Stimulated activated naive CD4-positive, alpha-beta T cell (primary cell): ENCODE measurements at places on chromosomes 1 and 21.

DNA sequence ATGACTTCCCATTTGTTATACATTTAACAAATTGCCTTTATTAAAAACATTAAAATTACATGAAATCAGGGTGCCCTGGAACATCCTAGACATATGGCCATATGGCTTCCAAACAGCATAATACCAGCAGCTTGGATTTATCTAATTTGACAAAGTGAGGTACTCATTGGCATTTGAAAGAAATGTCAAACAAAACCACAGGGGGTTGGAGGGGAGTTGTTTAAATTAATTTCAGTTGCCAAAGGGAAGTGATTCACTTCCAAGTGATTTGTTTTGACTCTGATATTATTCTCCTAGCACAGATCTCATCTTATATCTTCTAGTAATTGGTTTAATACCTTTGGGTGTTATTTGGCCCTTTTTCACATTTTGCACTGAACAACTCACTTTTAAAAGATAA is 24.5 kb upstream of the POU2F1 start:
- DNase-seq, result no peak

GRCh38 chr21:31874812-31875212 is 2.0 kb downstream of the HUNK start:
- no peak for DNase-seq

DNA sequence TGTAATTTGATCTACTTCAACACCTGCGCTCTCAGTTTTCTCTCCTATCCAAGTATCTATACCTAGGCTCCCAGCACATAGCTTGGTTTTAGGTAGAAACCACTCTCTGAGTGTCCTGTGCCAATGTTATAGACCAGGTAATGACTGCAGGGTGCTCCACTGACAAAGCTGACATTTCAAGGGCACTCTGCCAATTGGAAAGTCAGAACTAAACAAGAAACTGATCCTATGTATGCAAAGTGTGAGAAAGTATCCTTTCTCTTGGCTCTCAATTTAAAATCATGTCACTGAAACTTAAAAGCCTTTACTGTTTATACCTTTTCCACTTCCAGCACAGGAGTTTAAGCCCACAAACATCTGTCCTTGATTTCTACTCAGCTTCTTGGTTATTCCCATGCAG is 45.0 kb upstream of the AIM2 start:
- no peak for DNase-seq

GRCh38 chr1:26170472-26170821 is 739 bp downstream of the ZNF593 start:
- DNase-seq, result no peak

DNA sequence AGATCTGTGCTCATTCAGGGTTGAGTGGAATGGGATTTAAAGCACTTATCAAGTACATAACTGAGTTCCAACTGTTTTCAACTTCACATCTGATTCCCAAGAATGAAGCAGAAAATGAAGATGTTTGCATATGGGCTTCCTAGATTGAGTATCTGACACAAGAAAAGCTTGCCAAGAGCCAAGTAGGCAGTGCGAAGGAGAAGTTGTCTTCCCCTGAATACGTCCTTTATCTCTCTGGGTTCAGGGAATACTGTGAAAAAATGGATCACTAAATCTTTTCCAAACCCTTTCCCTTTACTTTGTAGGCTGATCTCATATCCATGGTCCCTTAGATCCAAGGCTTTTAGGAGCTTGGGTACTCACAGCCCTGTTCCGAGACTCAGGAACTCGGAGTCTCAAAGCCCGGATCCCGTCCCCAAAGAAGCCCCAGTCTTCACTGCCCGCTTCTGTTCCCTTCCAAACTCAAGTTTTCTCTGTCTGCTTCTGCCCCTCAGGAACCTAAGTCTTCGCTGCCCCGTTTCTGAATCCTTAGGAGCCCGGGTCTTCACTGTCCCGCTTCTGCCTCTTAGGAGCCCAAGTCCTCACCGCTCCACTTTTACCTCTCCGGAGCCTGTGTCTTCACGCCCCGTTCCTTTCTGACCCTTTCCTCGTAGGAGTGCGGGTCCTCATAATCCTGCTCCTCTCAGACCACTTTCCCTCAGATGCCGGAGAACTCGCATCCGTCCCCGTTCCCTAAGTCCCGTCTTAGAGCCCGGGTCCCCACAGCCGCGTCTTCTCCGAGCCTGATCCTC is 616 bp downstream of the TAF12 start:
- DNase-seq, result no peak

DNA sequence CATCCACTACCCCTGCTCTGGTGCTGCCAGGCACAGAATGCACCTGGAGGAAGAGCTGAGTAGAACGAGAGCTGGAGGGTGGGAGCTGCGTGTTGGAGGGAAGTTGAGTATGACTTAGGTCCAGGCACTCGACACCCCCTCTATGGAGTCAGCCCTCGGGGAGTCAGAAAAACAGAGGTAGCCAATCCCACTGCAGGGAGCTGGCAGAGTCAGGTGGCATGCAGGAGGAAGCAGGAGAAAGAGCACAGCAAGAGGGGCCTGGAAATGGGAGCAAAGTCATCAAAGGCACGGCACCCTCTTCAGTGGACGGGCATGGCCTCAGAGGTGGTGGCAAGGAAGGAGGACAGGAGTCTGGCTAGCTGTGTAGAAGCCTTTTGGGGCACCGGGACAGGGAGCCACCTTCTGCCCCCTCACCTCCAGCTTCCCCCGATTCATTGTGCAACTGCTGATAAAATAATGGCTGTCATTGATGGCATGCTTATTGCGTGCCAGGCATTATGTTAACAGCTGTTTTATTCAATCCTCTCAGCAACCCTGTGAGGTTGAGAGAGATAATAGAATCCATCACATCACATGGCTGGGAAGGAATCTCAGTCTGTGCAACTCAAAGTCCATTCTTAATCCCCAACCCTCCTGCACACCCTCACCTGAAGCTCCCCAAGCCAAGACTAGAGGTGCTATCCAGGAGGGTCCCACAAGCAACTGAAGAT is 42.0 kb downstream of the C1orf198 start:
- no peak for DNase-seq

DNA sequence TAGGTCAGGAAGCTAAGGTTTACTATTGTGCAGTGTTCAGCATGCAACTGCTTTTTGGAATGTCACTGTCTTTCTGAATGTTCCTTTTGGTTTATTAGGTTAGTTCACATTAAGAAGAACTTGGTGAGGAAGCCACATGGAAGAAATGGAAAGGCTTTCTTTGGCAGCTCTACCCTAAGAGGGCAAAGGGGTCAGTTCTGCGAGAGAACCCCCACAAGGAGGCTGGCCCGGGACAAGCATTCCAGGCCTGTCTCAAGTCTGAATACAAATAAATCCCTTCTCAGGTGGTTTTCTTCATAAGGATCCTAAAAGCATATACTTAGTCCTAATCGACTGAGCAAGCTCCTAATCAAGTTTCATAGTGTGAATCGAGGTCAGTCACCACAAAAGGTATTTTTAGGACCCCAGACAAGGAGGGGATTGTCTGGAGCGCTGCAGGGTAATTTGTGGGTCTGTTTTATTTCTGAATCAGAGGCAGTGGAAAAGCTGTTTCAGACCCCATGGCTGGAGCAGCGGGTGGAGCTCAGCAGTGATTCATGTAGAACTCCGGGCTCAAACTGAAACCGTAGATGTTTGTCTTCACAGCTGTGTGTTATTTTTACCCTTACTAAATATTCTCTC is 63.3 kb downstream of the ERG start:
- no peak for DNase-seq

- DNase-seq, result no peak
These were observed 24.8 kb upstream of the SLC45A1 start for GRCh38 chr1:8293118-8293517.

GRCh38 chr1:116850436-116850835 is 59.3 kb upstream of the PTGFRN start:
- DNase-seq, result no peak

DNA sequence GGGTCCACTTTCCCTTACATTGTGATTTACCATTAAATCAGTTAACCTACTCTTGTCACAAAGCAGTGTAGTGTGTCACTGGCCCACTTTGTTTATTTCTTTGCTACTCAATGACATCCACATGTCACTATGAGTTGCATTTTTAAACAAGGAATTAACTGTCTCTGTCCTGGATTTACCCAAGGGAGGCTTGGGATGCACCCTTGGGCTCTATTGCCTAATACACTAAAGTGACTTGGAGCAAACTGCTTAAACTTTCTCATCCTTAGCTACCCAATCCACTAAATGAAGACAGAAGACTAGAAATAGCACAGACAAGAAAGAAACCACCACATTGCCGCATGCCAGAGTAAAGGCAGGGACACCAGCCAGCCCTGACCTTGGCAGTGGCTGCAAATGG is 136.2 kb upstream of the TIAM1 start:
- DNase-seq, result no peak
